ENCODE measurements at places on chromosomes 4 and X.

DNA sequence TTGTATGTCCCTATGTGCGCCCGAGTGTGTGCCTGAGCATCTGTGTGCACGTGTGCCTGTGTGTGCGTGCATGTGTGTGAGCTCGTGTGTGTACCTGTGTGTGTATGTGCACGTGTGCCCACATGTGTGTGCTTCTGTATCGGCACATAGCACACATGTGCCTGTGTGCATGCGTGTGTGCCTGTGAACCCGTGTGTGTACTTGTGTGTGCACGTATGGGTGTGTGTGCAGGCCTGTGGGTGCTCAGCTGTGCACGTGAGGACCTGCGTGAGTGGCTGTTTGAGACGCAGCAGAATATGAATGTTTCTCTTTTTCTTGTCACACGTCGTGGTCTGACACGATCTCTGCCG lies 4.3 kb downstream of the AKAP17A start:
- DNase-seq: no peak

GRCh38 chrX:96715481-96715880 lies 30.8 kb downstream of the DIAPH2 start:
- DNase-seq: no peak

DNA sequence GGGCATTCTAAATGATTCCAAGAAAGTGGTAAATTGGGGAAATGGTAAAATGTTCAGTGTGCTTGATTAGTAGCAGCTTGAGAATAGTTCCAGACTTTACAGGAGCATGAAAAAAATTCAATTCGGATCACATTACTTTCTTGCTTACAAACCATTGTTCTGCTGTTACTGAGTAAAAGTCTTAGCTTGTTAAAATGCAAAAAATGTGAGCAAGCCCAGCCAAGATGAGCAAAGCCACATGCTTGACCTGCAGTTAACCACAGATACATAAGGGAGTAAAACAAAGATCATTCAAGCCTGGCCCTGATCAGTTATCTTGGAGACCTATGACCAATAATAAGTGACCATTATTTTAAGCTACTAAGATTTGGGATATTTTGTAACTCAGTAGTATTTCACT lies 562.9 kb upstream of the MAGEB2 start:
- no peak for DNase-seq

DNA sequence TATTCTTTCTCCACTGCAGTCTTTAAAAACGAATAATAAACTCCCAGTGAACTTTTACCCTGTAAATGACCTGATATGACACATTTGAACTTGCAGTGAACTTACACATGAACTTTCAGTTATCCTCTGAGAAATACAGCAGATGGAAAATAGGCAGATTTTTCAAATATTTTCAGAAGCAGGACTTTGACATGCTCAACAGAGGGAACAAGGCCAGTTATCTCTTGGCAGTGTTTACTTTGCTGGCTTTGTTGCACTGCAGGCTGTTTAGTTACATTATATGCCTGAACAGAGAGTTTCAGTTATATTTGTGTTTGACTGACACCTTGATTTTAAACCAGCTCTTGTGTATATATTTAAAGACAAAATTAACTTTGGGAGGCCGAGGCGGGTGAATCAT lies 47.6 kb upstream of the FGG start:
- no peak for DNase-seq

GRCh38 chrX:140500441-140500840 lies 4.4 kb downstream of the SOX3 start:
- no peak for DNase-seq

- no peak for DNase-seq
Measured at GRCh38 chr4:141142423-141142822, 9.2 kb upstream of the RNF150 start.

- no peak for DNase-seq
Measured at GRCh38 chrX:11426712-11427452, 133.7 kb downstream of the AMELX start.

DNA sequence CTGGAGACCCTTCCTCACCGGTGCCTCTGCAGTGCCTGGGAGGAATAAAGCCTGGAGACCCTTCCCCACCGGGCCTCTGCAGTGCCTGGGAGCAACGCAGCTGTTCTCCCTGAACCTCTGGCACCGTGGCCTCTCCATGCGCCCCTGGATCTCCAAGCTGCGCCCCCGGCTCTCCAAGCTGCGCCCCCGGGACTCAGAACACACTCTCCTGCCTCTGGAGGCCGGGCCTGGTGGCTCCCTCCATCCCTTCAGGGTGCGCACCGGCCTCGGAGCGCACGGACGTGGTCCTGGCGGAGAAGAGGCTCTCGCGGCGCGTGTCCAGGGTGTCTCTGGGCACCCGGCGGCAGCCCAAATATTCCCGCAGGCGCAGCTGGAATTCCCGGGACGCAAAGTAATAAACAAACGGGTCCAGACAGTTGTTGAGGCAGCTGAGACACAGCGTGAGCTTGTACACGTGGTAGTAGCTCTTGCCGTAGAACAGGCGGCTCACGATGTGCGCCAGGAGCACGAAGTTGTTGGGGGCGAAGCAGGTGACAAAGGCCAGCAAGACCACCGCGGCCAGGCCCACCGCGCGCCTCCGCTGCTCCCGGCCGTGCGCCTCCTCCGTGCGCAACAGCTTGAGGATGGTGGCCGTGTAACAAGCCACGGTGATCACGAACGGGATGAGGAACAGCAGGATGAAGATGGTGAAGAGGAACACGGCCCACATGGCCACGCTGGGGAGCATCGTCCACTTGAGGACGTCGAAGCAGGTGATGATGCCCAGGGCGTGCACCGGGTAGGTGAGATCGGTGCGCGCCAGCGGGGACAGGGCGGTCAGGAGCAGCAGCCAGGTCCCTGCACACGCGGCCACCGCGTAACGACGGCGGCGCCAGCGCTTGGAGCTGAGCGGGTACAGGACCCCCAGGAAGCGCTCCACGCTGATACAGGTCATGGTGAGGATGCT lies 12.8 kb upstream of the ASMTL start:
- peak; percentile 18 for DNase-seq

DNA sequence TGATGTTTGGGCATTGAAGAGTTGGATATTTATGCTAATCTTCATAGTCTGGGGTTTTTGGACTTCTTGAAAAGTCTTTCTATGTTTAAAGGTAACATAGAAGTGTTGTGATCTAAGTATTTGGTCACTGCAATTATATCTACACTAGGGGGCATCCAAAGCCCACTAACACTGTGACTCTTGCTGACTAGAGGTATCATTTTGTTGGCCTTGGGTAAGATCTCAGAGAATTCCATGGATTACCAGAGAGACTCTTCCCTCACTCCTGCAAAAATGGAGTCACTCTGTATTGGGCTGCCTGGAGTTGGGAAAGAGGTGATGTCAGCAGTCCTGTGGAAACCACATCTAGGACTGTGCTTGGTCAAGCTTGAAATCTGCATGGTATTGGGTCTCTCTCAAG lies 1077.6 kb downstream of the FAM133A start:
- DNase-seq: no peak

DNA sequence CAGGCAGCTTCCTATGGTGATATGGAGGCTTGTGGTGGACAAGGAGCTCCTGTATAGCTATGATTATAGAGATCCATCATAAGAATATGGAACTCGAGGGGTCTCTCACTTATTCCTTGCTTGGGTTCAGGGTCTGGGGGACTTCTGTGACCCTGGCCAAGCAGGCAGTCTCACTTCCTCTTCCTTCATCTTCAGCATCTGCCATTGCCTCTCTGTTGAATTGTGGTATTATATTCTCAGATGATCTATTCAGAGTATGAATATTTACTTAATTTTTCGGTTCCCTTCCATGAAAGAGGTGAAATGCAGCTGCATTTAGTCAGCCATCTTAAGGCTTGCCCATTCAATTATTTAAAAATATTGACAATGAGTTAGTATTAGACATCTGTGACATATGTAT lies 292.9 kb downstream of the SPIN4 start:
- DNase-seq: no peak

GRCh38 chrX:133215747-133216146 lies 2.4 kb downstream of the TFDP3 start:
- no peak for DNase-seq

GRCh38 chrX:134933911-134934310 lies 56.9 kb upstream of the SMIM10 start:
- DNase-seq: no peak

DNA sequence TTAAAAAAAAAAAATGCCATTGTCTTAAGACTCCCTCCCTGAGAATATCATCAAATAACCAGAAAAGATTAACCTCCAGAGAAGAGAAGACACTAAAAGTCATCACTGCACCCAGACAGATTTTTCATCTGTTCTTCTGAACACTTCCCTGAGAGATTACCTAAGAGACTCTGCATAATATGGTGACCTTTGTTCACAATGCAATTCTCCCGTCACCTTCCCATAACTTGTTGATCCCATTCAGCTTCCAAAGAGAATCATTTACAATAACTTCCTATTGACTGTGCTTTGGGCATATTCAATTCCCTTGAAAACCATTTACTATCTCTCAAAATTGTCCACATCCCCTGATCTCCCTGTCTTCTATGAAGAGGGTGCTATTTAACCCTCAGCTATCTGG lies 85.1 kb upstream of the SMAD1 start:
- no peak for DNase-seq

DNA sequence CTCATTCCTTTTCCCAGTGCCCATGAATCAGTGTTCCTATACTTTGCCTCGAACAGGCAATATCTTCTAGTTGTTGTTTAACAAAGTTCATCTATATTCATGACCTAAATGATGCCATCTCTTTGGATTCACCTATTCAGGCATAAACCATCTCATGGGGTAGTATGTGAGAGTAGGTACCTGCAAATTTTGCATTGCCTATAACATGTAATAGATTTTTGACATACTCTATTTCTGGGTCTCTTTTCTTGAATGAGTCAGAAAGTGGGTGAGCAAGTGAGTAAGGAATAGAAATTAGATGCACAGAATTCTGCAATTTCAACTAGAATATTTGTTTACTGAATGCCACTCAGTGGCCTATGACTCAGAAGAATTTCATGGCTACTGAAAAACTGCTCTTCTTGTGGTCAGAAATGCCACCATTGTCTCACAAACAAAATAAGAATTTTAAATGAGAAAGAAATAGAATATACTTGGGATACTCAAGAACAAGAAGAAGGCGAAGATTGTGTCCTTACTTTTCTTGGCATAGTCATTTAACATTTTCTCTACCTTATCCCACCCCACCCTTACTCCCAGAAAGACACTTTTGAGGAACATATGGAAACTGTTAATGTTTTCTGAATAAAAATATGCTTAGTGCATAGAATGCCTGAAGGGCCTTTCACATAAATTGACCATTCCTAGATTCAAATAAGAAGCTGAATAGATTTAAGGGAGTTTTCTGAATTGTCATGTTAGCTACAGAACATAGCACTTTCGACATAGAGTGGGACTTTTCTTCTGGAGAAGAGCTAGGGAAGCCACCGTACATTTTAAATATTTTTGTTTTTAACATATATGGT lies 86.8 kb downstream of the HHIP start:
- no peak for DNase-seq

DNA sequence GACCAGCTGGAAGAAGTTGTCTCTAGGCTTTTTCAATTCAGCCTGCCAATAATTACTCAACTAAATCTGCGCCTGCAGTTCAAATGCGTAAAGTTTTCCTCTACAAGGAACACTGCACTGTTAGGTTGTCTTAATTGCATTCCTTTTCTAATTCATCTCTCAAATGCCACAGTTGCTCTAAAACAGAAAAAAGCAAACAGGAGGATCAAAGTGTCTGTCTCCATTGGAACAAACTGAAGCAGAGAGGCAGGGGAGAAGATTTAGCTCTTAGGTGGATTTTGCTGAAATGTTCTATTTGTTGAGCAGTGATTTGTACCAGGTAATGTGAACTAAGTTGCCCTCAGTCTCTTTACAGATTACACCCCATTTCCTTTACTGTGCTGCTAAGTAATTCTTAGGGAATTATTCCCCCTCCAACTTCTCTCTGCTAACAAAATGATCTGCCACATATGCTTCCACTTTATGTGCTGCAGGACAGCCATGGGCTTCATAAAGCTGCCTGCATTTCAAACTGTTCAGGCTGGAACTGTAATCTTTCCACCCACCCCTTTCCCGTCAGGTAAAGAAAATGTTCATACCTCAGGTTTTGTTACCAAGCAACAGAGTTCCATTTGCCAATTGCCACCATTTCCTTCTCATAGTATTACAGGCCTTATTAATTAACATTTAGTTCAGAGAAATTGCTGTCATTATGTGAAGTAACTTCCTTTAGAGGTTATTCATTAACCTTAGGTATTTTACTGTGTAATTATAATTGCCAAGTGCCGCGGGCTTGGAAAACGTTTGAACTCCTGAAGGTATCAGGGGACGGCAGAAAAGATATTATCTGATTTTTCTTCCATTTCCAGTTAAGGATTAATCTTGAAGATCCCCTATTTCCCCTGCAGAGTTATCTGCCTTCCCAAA lies 149.3 kb downstream of the SPRY1 start:
- no peak for DNase-seq

DNA sequence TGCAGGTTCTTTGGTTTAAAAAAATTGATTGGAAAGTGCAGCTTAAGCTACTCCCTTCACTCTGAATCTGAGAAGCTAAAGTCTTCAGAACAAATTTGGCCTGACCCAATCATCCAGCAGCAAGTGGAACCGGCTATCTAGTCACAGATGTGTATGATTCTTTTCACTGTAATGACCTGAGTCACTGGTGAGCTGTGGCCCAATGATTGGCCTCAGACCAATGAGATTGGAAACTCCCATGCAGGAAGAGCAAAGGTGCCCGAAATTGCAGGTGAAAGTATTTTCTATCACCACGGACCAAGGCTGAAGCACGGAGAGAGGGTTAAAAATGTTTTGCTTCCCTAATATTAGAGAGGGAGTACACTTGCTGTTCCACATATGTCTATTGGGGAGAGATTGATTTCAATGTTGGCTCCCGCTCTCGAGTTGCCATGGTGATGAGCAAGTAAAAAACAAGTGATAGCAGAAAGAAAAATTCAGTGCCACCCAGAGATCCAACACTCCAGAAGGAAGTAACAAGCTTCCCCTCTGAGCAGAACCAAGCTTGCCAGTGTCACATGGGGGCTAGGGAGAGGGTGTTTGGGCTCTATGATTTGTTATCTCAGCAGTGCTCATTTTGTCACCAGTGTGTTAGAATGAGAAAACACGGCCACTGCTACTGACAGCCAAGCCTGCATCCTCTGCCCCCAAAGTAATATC lies 11.2 kb downstream of the RIPPLY1 start:
- DNase-seq: no peak

- DNase-seq: no peak
Measured at GRCh38 chrX:10007621-10008020, 40.5 kb downstream of the CLDN34 start.

- no peak for DNase-seq
Measured at GRCh38 chr4:183436417-183436816, 8.0 kb upstream of the CDKN2AIP start.

DNA sequence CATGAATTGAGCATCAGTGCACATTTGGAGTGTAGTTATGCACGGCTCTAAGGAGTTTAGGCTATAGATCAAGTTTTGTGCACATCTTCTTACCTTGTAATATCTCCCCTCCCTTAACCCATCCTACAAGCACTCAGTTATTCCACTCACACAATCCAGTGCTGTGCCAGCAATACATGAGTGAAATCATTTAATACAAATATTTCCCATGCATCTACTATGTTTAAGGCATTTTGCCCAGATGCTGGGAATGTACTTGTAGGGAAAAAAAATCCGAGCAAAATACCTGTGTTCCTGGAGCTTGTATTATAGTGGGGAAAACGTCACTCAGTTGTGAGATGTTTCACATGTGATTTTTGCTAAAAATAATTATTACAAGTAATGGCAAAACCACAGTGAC lies 191.6 kb upstream of the LDB2 start:
- DNase-seq: no peak

All from activated CD8-positive, alpha-beta T cell treated with anti-CD3 and anti-CD28 coated beads, Interleukin-2, amount 10 ng/mL, durations not matched to agents 7 days and 5 days (primary cell).